IPS DF 6.9 (cell line): ENCODE measurements at places on chromosomes 11 and 22.

DNA sequence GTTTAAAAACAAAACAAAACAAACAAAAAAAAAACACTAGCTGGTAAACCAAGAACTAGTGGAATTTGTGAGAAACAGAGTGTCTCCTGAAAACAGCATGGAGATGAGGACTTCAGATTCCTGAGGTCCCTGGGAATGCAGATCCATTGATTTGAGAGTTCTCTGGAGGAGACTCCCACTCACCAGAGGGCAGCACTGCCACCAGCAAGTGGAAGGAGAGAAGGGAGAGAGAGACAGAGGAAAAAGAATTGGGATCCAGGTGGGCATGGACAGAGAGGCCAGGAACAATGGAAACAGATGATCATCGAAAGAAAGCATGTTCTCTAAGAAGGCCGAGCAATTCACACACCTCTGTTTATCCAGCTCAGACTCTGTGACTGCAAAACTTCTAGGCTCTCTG, 31.8 kb downstream of the ETS1 start:
- H3K36me3 ChIP-seq, result 0 out of 2 replicates have a peak, but pooled peaks cover 3% of the 10 kb centered on the region
- H3K4me3 ChIP-seq, result no peak overlapping the region
- H3K27me3 ChIP-seq, result peaks cover 12% of the 10 kb centered on the region
- no peaks in the 10 kb centered on the region for H3K4me1 ChIP-seq

DNA sequence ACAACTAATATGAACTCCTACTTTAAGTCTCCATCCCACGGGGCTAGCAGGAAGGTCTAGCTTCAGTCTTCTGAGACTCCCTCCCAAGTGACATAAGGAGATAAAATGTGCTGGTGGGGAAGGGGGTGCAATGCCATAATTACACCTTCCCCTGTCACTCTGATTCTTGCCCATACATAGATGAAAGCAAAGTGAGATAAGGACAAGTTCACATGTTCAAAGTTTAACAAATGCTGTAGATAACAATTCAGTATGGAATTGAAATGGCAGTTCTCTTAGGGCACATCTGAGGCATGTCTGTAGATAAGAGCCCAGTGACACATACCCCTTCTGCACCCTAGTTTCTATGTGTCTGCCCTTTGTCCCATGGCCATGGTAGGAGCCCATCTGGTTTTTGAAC, 38.2 kb upstream of the PANX1 start:
- DNase-seq, result no peak
- H3K27me3 ChIP-seq, result no peaks in the 10 kb centered on the region
- H3K4me3 ChIP-seq, result no peak overlapping the region
- H3K36me3 ChIP-seq, result no peaks in the 10 kb centered on the region

DNA sequence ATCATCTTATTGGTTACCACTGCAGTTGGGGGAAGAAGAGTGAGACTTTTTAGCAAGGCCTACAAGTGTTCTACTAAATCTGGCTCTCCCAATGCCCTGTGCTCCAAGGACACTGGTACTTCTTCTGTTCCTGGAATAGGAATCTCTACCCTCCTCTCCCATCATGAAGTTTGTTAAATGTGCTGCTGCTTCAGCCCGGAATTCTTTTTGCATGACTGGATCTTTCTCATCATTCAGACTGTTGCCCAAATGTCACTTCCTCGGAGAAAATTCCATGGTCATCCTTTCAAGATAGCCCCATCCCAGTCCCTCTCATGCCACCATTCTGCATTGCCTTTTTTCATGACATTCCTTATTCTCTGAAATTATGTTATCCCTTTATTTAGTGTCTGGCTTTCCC, 400.8 kb downstream of the SOX6 start:
- H3K4me1 ChIP-seq, result no peaks in the 10 kb centered on the region
- no peak overlapping the region for H3K27ac ChIP-seq
- no peaks in the 10 kb centered on the region for H3K27me3 ChIP-seq
- H3K4me3 ChIP-seq, result no peak overlapping the region
- no peaks in the 10 kb centered on the region for H3K36me3 ChIP-seq

DNA sequence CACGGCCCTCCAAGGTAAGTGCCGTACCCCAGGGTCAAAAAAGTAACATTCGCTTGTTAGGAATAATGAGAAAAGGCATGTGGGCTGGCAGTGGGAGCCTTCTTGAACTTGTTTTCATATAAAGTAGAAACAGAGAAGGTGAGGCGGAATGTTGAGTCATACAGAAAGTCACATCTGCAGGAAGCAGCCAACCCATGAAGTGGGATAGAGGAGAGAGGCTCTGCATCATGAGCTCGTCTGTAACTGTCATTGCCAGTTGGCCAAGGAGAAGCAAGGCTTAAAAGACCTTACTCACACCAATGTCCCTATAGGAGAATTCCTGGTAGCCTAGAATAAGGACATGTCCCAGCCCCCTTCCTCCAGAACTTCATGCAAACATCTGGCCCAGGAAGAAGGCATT, 253.3 kb downstream of the BUD13 start:
- H3K4me3 ChIP-seq, result no peak overlapping the region
- H3K27me3 ChIP-seq, result no peaks in the 10 kb centered on the region
- DNase-seq, result no peak
- H3K4me1 ChIP-seq, result no peaks in the 10 kb centered on the region
- no peak overlapping the region for H3K27ac ChIP-seq

DNA sequence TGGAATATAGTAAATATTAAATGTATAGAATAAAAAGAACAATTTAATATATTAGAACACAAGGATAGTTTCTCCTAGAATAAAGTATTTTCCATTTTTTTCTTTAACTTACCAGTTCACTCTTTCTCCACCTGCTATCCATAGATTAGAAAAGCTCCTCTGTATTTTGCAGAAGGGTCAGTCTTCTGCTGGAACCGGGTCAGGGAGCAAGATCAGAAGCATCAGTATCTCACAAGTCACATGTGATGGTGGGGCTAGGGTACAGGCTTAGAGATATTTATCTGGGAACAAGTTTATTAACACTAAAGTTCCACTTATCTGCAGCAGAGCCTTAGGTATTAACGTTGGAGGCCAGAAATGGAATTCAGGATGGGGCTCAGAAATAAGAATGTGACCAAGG, 17.3 kb upstream of the OR52A1 start:
- no peak overlapping the region for H3K4me3 ChIP-seq
- H3K27ac ChIP-seq, result no peak overlapping the region
- H3K36me3 ChIP-seq, result no peaks in the 10 kb centered on the region
- no peaks in the 10 kb centered on the region for H3K4me1 ChIP-seq

GRCh38 chr11:128407962-128408361, 179.4 kb downstream of the ETS1 start:
- no peaks in the 10 kb centered on the region for H3K4me1 ChIP-seq
- no peak overlapping the region for H3K4me3 ChIP-seq
- H3K27me3 ChIP-seq, result no peaks in the 10 kb centered on the region

- DNase-seq, result no peak
- H3K4me3 ChIP-seq, result no peak overlapping the region
- H3K36me3 ChIP-seq, result no peaks in the 10 kb centered on the region; the same call in 1 of the 2 replicates
- no peak overlapping the region for H3K27ac ChIP-seq
- no peaks in the 10 kb centered on the region for H3K4me1 ChIP-seq
Observed at GRCh38 chr22:21937821-21938070, 14.9 kb downstream of the PPM1F start.

- no peak within 1 kb of the TSS for H3K27ac ChIP-seq
- H3K4me1 ChIP-seq, result no peaks in the 10 kb centered on the region
- DNase-seq, result peak; percentile 47
- H3K4me3 ChIP-seq, result peak within 1 kb of the TSS; percentile 100
- H3K27me3 ChIP-seq, result no peaks in the 10 kb centered on the region
- H3K36me3 ChIP-seq, result peaks cover 4% of the 10 kb centered on the region; the same call in 1 of the 2 replicates
Observed at GRCh38 chr22:21567456-21568346, at the start of gene UBE2L3. Gene UBE2L3, plus strand, starts transcription at chr22:21567714. Its CDS starts 31 bp downstream, at chr22:21567745.

DNA sequence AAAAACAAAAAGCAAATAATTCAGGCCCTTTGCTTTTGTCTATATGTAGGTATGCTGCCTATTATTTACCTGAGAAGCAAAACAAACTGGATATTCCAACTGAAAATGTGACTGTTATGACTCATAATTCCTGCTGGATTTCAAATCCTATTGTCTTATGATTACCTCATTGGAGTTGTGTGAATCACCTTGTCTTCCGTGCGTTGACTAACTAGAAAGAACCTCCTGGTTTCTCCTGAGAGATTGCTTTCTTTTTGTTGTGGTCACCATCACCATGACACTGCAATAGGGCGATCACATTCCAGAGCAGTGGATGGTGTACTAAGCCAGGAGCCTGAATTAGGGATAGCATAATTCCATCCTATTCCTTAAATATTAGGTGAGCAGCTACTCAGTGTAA, 23.0 kb upstream of the EXPH5 start:
- no peak for DNase-seq
- H3K36me3 ChIP-seq, result no peaks in the 10 kb centered on the region
- no peak overlapping the region for H3K4me3 ChIP-seq
- H3K4me1 ChIP-seq, result no peaks in the 10 kb centered on the region
- H3K27ac ChIP-seq, result no peak overlapping the region

GRCh38 chr11:105636496-105636895, 26.6 kb downstream of the GRIA4 start:
- H3K27ac ChIP-seq, result no peak overlapping the region
- DNase-seq, result no peak
- no peaks in the 10 kb centered on the region for H3K4me1 ChIP-seq
- no peak overlapping the region for H3K4me3 ChIP-seq
- no peaks in the 10 kb centered on the region for H3K36me3 ChIP-seq

DNA sequence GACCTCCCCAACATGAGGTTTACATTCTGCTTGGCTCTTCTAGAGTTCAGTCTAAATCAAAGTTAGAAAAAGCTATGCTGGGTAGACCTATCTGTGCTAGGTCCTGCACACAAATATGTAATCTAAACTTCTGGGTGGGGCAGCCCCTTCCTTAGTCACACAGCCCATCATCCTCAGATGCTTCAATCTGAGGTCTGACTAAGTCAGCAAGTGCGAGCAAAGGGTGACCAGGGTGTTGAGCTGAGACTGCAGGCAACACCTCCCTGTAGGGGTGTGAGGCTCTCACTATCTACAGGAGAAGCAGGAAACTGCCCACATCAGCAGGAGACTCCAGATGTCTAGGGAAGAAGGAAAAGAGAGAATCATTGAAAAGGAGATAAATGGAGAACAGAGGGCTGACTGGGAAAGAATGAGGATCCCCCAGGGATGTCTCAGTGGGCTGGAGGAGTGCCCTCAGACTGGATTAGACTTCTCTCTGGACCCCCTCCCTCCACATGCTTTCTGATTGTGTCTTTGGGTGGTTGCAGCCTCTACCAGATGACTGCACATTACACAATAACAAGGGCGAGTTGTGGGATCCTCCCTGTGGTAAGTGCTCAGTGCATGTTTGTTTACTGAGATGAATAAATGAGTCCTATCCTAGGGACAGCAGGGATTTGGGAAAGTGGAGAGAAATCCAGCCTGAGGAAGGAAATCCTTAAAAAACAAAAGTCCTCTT, 266.2 kb upstream of the PLET1 start:
- no peaks in the 10 kb centered on the region for H3K36me3 ChIP-seq
- H3K27me3 ChIP-seq, result 0 out of 2 replicates have a peak, but pooled peaks cover 1% of the 10 kb centered on the region
- H3K4me1 ChIP-seq, result no peaks in the 10 kb centered on the region
- DNase-seq, result no peak
